ENCODE measurements at places on chromosomes 2 and 18. TPM values are rescaled to one million over a fixed set of nuclear protein-coding genes. Genes with fewer than 3 reads are reported as not detected.

Gene POTEI
- 0.06 TPM for total RNA-seq

DNA sequence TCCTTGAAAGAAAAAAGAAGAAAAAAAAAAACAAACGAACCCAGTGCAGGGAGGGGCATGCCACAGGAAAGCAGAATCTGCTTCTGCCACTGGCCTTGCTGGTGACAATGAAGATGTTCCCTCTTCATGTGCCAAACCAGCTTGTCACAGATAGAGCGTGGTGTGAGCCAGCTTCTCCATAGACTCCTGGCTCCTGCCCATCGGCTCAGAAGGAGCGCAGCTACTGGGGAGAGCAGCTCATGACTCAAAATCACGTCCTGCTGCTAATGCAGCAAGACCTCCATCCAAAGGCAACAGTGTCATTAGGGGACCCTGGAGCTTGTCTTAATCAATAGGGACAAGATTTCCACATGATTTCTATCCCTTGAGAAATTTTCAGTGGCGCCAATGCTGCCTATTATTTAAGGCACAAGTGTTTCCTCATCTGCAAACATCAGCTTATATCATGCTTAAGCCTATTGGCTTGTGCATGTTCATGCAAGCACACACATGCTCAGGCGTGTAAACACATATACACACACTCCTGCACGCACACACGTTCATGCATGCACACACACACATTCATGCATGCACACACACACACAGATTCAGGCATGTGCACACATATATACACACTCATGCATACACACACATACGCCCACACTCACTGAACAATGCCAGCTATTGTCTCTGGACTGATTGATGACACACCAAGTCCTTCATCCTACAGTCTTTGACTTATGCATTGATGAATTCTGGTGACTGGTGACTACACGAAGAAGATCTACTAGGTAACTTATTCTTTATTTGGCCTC, 682.0 kb upstream of the ID2 start:
- DNase-seq: no peak

DNA sequence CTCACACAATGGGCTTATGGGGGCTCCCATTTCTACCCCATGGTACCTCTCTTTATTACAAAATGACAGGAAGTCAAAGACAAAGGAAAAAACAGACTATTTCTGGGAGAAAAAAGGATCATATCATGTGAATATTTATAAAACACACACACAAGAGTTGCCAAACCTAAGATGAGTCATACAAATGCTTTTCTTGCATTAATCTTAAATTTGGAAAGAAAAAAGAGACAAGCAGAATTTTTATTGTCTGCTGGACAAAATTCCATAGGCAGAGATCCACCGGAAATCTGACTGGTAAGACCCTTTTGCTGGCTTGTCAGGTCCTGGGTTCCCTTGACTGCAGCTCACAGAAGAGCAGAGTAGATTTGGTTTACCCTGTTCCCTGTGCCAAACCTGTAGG, 1732.3 kb upstream of the PIK3C3 start:
- DNase-seq: no peak

DNA sequence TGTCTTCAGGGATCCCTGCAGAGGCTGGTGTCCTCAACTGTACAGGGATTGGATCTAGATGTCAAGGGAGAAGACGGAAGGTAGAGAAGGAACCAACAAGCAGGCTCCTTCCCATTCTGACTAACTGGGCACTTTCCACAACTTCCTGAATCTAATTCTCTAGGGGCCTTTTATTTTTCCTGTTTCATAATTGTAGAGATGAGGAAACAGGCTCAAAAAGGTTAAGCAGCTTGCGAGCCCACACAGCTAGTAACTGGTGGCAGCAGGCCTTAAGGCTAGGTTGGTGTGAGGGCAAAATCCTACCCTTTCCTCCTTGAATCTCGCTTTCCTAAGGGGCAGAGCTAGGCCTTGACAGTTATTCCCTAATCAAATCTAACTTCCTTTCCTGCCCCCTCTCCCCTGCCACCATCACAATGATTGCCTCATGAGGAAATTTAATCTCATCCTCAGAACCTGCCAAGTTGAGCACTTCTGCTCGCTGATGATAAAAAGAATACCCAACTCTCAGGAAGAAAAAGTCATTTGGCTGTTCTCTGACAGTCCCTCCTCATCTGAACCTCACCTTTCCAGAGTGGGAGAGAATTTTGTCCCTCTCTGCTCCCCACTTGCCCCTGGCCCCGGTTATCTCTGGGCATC, 35.7 kb upstream of the POLE4 start:
- no peak for DNase-seq

Gene PLCD4
- 5.3 TPM for total RNA-seq

DNA sequence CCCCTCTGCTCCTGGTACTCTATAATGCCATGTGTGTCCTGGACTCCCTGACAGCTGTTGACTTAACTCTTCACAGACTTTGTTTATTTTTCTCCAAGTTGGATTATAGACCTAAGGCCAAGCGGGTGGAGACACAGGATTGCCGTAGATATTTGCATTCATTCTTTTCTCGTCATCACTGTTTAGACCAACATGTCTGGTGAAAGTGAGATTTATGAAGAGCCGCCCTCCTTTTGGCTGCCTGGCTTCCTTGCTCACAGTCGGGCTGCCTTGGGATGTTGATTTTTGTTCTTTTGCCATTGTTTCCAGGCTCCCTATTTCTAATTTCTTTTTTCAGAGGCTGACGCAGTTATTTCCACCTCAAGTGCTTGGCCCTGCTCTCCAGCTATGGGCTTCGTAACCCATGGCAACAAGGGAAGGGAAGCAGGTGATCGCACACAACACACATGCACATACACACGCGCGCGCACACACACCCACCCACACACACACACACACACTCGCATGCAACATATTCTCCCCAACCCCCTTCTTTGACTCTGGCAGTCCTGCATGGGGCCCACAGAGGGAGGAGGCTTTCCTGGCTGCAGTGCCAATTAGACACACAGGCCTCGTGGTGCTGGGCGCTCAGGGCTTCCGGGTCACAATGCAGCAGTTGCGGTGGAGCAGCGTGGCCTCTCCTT, 296.5 kb downstream of the MTX2 start:
- DNase-seq: no peak

GRCh38 chr2:162308747-162309503, 9.6 kb downstream of the IFIH1 start:
- DNase-seq: no peak

GRCh38 chr2:238632181-238633060, 205.7 kb downstream of the ASB1 start:
- no peak for DNase-seq

DNA sequence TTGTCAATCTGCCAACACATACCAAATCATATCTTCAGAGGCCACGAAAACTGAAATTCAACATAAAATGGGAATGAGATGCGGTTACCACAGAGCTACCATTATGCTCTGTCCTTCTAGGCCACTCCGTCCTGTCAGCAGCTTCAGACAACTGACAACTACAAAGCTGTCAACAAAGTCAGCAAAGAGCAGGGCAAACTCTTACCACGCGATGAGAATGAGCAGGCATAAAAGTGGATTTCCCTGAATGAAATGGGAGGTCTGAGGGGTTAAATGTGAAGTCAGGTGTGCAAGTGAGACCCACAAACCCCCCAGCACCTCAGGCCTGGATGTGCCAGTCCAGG, 130.1 kb downstream of the LNPK start:
- DNase-seq: no peak

DNA sequence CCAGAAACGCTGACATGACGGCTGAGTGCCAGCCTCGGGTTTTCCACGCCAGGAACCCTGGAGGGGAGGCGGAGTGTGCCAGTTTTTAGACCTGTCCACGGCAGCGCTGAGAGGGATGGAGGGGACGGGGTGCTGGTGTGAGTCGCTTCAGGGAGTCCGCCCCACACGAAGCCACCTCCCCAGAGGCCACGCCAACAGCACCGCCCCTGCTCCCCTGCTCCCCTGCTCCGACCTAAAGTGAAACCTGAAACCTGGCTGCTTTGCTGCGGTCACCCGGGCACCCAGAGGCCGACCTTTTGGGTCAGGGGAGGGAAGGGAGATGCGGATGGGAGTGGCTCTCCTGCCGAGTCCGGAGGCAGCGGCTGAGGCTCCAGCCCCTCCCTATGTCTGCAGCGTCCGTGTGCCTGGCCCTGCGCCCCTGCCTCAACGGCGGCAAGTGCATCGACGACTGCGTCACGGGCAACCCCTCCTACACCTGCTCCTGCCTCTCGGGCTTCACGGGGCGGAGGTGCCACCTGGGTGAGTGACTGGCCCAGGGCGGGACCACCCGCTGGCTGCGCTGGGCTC, 38.1 kb downstream of the SNED1 start:
- DNase-seq: no peak

DNA sequence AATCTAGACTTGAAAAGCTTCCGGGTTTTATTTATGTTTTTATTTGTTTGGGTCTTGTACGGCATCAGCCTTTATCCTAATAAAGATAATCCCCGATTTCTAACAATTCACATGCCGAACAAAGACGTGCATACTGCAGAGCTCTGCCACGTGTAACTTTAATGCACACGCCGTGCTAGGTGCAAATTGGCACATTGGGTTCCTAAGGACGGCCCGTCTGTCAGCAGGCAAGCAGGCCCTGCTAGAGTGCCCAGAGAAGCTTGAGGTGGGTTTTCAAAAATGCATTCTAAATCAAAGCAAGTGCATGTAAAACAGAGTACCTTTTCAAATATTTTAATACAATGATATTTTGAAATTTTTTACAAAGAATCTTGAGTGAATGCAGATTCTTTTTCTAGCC, 806.4 kb upstream of the POU3F3 start:
- DNase-seq: no peak

Gene GTF2A1L
- not detected for total RNA-seq

Gene MAB21L4
- not detected for total RNA-seq

DNA sequence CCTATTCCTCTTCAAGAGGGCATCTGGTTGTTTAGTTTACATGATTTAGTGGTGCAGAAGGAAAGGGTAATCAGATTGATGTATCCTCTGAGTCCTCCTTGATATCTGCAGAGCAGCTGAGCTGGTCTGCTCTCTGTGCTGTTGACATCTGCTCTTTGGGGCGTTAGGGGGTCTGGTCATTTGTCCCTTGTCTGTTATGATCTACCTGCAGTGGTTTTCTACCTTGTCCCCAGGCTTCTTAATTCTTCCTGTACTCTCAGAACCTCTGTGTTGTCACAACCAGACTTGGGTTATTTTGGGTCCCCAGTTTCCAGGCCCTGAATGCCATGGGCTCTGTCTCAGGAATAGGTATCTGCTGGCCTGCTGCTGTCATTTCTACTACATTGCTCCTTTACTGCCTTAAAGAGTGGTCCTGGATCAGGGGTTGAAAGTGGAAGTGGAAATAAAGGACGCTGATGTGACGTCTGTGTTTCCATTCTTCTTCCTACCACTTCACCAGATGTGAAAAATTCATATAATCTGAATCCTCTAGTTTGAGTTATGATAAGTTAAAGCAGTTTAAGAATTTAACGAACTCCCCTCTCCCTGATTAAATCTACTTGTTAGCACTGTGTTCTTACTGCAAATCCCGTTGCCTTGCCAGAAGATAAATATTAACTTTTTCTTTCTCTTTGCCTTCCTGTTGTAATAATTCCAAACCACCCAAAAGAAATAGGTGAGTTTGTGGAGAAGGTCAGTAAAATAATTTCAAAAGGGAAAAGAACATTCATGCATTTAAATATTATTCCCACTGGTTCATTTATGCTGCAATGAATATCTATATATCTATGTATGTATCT, 16.6 kb upstream of the CPS1 start:
- DNase-seq: no peak

GRCh38 chr2:72144274-72144631, 3.4 kb downstream of the CYP26B1 start:
- DNase-seq: peak; percentile 90

Gene SP3
- total RNA-seq: 79.1 TPM

DNA sequence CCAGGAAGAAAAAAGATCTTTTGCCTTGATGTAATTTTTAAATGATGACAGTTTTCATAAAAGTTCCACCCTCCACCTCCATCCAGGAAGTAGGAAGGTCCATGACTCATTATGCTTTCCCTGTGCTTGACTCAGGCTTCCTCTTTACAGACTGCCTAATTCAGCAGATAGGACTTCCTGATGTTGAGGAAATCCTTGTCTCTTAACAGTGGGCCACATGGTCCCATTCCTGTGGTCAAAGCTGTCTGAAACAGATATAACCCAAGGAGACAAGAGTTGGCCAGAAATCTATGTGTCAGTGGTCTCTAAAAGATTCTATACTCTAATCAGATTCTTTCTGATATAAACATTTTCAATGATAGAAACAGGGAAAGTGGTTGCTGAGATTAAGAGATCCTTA, 119.1 kb downstream of the BAZ2B start:
- DNase-seq: no peak

GRCh38 chr2:18445433-18446320, 114.8 kb downstream of the RDH14 start:
- no peak for DNase-seq

GRCh38 chr2:152566728-152567069, 150.6 kb downstream of the PRPF40A start:
- no peak for DNase-seq

DNA sequence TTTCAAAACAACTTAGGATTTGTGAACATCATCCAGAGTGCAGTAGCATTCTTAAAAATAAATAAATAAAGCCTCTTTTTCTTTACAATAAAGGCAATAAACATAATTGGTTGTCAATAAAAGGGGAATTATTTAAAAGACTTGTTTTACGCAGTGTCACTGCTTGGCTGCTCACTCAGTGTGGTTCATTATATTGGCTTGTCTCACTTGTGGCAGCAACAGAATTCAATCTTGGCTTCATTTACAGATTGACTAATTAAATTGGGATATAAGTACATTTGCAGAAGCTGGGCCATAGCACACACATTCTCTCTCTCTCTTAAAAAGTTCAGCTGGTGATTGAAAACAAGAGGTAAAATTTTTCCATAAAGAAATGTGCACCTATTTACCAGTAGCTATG, 1027.6 kb downstream of the LRP1B start:
- DNase-seq: no peak

GRCh38 chr2:233186851-233187250, 64.6 kb upstream of the ATG16L1 start:
- no peak for DNase-seq

GRCh38 chr2:200306196-200306930, at the start of gene SPATS2L:
TSS of gene SPATS2L (plus strand) at chr2:200306693. CDS start at chr2:200389245, 82,552 bp downstream.
- peak; percentile 92 for DNase-seq

Gene DSG3
- total RNA-seq: not detected

GRCh38 chr18:72089432-72089831, 454.7 kb downstream of the CBLN2 start:
- no peak for DNase-seq

Gene CPO
- total RNA-seq: 0.58 TPM

DNA sequence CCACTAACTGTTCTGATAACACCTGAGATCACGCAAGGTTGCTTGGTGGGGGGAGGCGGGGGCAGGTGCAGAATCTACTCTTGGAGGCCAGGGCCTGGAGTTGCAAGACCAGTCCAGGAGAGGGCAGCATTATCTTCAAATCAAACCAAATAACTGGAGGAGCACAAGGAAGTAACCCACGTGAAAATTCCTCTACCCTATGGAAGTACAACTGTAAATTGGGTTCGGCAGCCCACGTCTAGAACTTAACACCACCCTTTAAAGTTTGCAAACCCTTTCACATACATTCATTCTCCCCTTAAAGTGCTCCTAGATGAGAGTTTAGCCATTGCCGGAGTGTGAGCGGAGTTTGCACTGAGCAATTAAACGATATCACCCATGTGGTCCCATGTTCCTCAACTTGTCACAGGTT, 19.6 kb upstream of the CXCR1 start:
- DNase-seq: peak; percentile 83

GRCh38 chr2:144946263-144946662, 426.3 kb upstream of the ZEB2 start:
- no peak for DNase-seq
